Hematopoietic multipotent progenitor cell treated with erythropoietin and hydrocortisone succinate and interleukin-3 and kit ligand, for 6 days (in vitro differentiated cells): ENCODE measurements at places on chromosomes 12 and 14.
A peak's percentile ranks its signal among the peaks of the same experiment; 100 is the strongest.

- peak; percentile 43 for DNase-seq
These were observed 1.7 kb downstream of the ACVRL1 start for GRCh38 chr12:51908876-51909592.

- DNase-seq = no peak
These were observed 392.8 kb downstream of the SOX5 start for GRCh38 chr12:23556661-23557060.

GRCh38 chr12:105382771-105383622, 52.5 kb downstream of the C12orf75 start:
- peak; percentile 83 for DNase-seq

- DNase-seq = no peak
These were observed 417.0 kb downstream of the ATP23 start for GRCh38 chr12:58358369-58358768.

DNA sequence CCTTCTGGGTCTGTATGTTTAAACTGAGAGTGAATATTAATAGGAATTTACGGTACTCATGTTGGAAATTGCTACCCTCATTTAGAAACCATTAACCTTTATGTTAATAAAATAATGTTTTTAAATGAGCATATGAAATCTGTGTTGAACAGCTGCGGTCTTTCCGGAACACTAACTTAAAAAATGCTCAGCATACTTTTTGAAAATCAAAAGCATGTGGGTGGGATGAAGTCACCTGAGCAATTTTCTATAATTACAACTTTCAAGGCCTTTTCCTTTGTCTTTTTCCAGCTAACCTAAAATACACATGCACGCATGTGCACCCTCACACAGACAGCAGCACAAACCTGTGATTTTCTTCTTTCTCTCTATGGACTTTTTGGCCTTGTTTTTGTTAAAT, 39.8 kb downstream of the BORCS5 start:
- no peak for DNase-seq

DNA sequence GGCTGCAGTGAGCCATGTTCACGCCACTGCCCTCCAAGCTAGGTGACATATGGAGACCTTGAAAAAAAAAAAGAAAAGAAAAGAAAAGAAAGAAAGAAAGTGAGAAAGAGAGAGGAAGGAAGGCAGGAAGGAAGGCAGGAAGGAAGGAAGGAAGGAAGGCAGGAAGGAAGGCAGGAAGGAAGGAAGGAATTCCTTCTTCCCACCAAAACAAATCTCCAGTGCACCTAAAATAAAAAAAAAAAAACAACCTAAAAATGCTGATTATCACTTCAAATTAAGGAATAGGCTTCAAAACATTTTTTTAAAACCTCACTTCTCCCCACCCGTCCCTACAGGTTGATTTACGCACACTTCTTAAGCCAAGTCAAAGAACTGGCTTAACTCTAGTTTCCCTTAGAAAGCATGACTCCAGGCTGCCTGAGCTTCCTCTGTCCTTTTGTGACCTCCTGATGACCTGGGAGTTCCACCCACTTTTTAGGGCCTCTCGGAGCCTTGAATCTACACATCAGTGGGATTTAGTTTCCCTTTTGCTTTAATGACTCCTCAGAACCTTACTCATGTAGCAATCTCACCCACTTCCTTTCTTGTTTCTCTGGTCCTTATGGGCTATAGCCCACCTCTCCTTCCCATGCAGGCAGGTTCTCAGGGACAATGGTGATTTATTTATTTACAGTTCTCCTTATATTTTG, 18.6 kb downstream of the DUSP6 start:
- peak; percentile 39 for DNase-seq

DNA sequence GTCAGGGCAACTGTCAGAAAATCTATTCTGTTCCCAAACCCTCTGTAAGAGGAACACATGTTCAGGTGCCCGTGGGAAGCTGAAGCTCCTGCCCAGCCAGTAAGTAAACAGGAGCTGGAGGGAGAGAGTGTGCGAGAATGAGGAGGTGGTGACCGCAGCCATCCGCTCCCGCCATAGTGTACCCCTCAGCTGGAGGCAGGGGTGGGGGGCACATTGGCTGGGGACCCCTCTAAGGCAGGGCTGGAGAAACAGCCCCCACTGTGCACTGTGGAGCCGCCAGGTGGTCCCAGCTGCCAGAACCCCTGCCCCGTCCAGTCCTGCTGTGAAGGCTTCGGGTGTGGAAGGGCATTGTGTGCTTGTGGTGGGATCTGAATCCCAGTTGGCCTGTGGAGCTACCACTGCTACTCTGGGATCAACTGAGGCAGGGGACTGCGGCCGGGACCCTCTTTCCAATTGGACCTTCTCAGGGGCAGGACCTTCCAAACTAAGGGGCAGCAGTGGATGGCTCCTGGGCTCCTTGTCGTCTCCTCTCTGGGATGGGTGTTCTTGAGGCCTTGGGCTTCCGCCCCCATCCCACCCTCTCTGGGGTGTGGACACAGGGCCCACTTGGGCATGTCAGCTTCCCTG, 59.6 kb downstream of the TSPAN9 start:
- no peak for DNase-seq

DNA sequence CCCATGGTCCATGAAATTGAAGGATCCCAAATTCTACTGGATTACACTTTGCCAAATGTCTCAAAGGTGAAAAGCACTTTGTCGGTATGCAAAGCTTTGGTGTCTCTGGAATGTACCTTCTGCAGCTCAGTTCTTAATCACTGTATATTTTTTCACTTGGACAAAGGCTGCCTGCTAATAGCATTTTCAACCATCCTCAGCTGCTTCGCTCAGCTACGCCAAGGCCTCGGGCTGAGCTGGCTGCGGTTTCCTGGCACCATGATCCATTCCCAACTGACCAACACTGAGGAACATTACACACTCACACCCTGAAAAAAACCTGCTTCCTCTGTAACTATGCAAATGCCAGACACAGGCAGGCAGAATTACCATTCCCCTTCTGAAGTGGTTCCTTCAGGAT, 335.2 kb downstream of the DPF3 start:
- no peak for DNase-seq

- no peak for DNase-seq
These were observed 125.9 kb downstream of the EFCAB11 start for GRCh38 chr14:89828471-89829165.

GRCh38 chr12:49644620-49644994, 21.2 kb downstream of the PRPF40B start:
- peak; percentile 94 for DNase-seq

DNA sequence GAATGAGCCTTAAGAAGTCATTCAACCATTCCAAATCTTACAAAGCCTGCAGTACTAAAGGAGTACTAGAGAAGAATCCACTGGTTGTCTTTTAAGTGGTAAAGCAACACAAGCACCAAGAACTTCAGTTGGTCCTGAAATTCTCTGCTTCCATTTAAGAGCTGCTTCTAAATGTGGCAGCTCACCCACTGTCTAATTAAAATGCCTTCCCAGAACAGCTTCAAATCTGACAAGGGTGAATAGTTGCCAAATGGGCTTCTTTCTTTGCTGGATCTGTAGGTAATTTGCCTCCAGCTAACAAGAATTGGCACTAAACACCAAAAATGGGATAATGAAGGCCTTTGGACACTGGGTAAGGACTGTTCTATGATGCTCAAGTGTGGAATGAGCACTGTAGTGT, 72.2 kb upstream of the NAP1L1 start:
- DNase-seq = no peak

- DNase-seq = no peak
These were observed 99.1 kb upstream of the SLCO1C1 start for GRCh38 chr12:20596061-20596460.

- DNase-seq = peak; percentile 18
These were observed 26.5 kb downstream of the PALS1 start for GRCh38 chr14:67267576-67268328.

DNA sequence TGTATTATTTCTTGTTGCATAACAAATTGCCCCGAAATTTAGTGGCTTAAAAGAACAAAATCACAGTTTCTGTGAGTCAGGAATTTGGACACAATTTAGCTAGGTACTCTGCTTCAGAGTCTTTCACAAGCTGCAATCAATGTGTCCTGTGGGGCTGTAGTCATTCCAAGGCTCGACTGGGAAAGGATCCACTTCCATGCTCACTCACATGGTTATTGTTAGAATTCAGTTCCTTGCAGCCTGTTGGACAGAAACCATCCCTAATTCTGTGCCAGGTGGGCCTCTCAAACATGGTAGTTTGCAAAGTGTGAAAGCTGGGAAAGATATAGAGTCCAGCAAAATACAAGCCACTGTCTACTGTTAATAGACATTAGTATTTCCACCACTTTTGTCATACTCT, 59.7 kb upstream of the ARID2 start:
- peak; percentile 11 for DNase-seq

DNA sequence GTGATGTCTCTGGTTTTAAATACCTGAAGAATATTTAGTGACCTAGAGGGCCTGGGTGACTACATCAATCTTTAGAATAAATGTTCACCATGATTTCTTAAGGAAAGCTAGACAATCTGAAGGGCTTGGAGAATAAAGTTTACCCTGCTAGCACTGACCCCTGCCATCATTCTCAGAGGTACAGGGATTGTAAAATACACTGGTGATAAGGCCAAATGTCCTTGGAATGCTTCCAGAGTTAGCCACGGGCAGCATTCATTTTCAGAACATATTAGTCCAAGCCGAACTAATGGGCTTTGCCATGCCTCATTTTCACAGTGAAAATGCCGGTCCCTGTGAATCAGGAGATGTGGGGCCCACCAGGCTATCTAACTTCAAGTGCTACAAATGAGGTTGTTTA, 1381.7 kb upstream of the SEL1L start:
- DNase-seq = no peak

- no peak for DNase-seq
These were observed 958 bp downstream of the RTN1 start for GRCh38 chr14:59869381-59870255.

DNA sequence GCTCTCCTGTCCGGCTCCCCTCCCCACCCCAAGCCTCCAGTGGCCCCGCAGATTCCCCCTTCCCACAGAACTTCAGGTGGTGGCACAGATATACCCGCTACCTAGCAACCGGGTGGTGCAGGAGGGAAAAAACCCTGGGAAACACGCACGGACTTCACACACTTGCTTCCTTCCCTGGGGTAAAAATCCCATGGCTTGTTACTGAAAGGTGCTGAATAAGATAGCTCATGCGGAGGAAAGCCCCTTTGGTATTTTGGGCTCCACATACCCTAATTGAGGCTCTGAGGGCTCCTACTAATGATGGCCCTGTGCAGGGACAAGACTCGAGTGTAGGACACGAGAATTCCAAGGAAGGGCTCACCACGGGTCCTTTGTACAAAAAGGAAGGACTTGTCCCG, 869 bp upstream of the RIMBP2 start:
- no peak for DNase-seq

DNA sequence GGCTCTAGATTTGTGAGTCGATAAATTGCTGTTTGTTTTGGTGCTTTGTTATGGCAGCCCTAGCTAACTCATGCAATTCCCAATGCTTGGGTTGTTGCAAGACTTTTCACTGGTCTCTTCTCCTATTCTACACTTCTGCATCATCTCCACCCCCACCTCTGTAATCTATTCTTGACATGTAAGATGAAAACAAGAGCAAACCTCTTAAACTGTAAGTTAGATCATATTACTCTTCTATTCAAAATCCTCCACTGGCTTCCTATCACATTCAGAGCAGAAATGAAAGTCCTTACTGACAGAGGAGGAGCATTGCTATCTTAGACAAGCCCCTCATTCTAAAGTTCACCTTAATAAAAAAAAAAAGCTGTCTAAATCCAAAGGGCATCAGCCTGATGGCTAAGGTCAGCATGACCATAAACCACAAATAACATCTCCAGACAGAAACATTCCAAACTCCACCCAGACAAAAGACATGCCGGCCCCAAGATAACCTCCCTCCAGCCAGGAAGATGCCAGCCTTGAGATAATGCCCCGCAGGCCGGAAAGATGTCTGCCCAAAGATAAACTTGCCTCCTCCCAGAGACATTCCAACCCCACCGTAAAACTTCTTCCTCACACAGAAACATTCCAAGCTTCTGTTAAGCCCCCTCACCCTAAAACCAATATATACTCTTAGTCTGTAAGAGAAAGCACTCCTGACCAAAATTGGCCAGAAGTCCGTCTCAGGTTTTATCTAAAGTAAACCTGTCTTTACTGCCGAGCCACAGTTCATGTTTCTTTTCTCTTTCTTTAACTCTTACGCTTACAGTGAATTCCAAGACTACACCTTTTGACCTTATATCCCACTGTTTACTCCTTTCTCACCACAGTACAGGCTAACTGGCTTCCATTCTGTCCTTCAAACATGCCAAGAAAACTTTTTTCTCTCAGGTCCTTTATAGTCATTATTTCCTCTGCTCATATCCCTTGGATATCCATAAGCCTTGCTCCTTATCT, 308.9 kb downstream of the KCNH5 start:
- no peak for DNase-seq

GRCh38 chr12:45389426-45389825, 173.5 kb downstream of the ANO6 start:
- DNase-seq = no peak

- peak; percentile 43 for DNase-seq
These were observed 27.4 kb upstream of the METAP2 start for GRCh38 chr12:95446506-95446900.

DNA sequence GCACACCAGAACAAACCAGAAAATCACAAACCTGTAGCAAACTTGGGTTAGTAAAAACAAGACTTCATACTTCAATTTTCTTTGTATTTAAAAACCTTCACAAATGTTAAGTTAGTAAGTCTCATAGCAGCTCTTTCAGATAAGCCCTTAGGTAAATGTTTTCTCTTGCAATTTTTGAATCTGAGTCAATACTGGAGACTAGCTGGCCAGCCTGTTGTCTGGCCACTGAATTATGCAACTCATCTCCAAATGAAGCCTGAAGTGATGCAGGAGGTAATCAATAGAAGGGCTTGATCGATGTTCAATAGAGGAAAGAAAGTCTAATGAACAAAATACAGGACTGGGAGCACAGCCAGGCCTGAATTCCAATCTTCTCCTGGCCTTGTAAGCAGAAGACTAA, 465.2 kb downstream of the LRIG3 start:
- DNase-seq = no peak

DNA sequence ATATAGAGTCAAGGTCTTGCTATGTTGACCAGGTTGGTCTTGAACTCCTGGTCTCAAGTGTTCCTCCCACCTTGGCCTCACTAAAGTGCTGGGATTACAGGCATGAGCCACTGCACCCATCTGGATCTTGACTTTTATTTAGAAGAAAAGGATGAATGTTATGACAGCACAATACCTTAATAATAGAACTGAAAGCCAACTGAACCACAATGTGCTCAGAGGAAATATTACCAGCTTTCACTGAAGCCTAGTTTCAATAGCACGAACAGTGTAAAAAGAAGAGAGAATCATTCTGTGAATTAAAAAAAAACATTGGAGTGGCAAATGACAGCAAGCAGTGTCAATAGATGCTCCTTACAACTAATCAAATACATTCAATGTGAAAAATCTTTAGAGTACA, 239.2 kb upstream of the RMST start:
- no peak for DNase-seq

DNA sequence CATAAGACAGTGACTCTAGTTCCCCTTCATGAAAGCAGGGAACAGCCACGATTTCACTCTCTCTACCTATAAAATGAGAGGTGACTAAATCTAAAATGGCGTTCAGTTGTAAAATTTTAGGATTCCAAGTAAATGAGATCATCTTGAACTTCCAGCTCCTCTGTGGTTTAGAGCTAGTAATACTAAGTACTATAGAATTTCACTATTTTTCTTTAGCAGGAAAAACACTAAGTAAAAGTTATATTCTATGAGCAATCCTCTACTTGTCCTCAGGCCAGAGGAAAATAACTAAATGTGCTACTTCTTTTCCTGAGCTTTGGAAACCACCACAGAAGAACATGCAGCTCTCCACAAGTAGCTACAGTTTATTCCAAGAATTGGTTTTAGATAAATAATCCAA, 55.6 kb downstream of the NIN start:
- no peak for DNase-seq
